ENCODE measurements at places on chromosomes 4 and X.

GRCh38 chr4:102598762-102599374, 97.7 kb downstream of the NFKB1 start:
- DNase-seq, result peak; percentile 35

GRCh38 chrX:103651151-103651773, 22.5 kb downstream of the TCEAL1 start:
- no peak for DNase-seq

DNA sequence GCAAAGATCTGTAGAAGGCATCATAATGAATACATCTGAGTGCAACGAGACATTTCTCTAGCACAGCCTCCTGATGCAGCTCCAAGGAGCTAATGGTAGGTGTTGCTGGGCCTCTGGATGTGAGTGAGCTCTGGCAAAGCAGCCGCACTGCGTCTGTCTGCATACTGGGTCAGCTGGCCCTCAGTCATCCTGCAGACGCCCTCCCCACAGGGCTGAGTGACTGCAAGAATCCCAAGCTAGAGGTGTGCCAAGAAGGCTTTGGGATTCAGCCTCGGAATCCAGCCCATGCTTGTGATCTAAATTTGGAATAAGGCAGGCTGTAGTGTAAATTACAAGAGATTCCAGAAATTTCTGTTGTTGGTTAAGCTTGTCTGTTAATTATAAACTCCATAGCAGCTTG, 18.5 kb downstream of the HERC3 start:
- DNase-seq, result no peak

DNA sequence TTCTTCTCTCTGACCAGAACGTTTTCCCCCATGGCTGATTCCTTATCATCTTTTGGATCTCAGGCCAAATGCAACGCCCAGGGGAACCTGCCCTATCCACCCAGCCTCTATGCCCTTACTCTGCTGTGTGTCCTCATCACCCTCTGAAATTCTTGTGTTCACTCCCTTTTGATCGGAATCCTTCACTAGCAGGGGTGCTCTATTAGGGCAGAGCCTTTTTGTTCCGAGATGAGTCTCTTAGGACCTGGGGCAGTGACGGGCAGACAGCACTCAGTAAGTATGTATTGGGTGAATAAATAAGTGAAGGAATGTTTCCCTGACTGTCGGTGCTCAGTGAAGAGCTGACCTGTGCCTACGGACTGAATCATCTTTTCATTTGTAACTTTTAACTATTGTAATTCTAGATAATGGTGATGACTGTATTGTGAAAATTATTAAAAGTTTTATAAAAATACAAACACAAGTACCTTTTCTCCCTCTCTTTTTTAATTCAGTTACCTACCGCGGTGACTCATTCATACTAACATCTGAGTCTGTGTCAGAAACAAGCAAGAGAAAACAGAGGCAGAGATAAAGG, 4.8 kb upstream of the TENM3 start:
- DNase-seq, result no peak

DNA sequence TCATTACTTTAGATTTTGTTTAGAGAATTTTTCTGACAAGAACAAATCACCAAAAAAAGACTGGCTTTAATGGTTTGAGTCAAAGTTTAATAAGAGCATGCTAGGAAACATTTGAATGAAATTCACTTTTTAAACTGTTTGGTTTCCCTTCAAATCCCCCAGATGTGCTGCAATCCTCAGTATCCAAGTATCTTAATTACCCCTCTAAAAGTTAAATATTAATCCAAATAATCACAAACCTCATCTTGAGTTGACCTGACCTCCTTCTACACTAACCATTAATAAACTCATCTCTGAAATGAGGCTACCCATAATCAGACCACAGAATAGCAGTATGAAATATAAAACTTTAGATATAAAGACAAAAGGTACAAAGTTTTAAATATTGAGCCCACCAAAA, 10.1 kb downstream of the DHX15 start:
- DNase-seq, result no peak

DNA sequence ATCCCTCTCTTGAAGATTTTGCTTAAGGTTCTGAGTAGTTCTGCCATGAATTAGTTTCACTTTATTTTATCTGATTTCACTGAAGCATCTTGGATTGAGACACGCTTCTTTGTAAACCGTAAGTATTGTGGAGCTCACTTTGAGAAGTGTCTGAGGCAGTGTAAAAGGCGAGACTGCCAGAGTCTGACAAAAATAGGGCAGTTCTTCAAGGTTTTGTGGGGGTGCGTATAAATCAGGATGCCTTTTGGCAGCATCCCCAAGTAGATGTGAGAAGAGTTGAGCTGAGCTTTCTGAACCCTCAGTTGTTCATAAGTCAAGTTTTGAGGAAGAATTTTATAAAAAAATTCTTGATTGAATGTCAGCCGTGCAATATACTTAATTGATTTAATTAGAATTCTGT, 76.3 kb downstream of the RBPJ start:
- DNase-seq, result no peak

GRCh38 chrX:9966775-9967408, at the start of gene CLDN34:
Gene CLDN34, plus strand, starts transcription at chrX:9967358. Its CDS starts 0 bp downstream, at chrX:9967358.
- DNase-seq, result no peak

DNA sequence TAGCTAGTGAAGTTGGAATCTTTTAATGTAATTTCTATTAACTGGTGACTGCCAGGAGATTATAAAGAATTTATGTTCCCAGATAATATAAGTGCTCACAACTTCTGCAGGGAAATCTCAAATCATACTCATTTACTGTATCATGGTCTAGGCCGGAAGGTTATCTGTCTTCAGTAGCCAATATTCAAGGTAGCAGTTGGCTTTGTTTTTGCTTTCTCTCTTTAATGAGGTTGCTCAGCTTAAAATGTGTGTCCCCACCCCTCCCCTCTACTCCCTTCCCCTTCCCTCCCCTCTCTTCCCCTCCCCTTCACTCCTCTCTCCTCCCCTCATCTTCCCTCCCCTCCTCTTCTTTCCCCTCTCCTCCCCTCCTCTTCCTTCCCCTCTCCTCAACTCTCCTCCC, 117.6 kb downstream of the HPGD start:
- DNase-seq, result no peak

DNA sequence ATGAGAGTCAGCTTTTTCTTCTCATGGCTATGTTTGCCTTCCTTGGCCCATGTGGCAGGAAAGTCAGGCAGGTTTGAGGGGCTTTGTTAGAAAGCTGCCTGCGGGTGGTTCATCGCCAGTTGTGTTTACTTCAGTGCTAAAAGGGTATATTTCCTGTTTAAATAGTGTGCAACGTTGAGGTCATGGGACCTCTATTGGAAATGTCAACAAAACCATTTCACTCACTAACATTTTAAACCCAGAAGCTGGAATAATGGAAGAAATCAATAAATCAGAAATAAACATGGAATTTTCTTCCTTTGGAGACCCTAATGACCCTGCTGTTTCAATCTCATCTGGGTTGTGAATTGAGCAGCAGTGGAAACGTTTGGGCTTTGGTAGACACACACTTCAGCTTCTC, 185.8 kb downstream of the ANKRD50 start:
- DNase-seq, result no peak

GRCh38 chr4:164081801-164082200, 587.3 kb downstream of the TMA16 start:
- no peak for DNase-seq

DNA sequence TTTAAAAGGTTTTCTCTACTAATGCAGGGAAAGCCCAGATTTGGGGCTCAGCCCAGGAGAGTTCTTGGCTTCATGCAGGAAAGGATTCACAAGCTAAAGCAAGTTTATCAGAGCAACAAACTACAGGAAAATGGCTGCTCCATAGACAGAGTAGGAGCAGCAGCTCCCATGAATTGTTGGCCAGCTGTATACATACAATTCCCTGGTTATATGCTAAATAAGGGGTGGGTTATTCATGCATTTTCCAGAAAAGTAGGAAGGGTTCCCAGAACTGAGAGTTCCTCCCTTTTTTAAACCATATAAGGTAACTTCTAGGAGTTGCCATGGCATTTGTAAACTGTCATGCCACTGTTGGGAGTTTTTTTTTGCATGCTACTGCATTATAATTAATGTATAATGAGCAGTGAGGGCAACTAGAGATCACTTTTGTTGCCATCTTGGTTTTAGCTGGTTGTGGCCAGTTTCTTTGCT, 2.6 kb downstream of the C4orf33 start:
- DNase-seq, result no peak

- no peak for DNase-seq
Observed at GRCh38 chrX:155052738-155053498, 18.0 kb downstream of the CMC4 start.

- DNase-seq, result no peak
Observed at GRCh38 chr4:39613093-39613656, 25.5 kb downstream of the SMIM14 start.

GRCh38 chr4:168540503-168541265, 43.8 kb downstream of the PALLD start:
- no peak for DNase-seq

GRCh38 chrX:115378471-115378870, 89.0 kb downstream of the LUZP4 start:
- DNase-seq, result no peak

GRCh38 chrX:8304668-8305067, 133.6 kb upstream of the VCX2 start:
- DNase-seq, result no peak

DNA sequence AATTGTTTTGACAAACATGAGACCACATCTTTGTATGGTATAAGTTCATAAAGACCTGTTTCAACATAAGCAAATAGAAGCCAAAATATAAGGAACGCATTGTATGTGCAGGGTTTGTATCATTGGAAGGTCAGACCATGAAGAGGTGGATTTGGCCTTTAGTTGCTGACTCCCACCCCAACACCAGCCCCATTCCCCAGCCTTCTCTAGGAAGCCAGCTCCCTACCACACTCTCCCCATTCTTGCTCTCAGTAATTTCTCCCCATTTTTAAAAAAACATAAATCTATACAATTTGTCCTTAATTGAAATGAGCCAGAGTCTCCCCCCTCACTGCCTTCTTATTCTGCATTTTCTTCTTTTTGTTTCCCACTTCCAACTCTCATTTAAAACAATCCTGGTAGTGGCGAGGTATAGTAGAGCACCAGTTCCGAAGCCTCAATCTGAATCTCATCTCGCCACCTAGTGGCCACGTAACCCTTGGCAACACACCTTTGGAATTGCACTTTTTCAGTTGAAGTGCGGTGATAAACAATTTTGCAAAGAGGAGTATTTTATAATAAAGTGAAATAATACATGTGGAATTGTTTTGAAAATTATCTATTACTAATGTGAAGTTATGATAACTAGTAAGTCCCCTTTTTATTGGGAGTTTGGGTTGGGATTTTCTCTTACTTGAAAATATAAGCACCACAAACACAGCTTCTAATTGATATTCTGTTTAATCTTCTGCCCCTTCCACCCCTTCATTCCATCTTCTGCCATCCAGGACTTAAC, 126.6 kb downstream of the ASB9 start:
- DNase-seq, result peak; percentile 43

DNA sequence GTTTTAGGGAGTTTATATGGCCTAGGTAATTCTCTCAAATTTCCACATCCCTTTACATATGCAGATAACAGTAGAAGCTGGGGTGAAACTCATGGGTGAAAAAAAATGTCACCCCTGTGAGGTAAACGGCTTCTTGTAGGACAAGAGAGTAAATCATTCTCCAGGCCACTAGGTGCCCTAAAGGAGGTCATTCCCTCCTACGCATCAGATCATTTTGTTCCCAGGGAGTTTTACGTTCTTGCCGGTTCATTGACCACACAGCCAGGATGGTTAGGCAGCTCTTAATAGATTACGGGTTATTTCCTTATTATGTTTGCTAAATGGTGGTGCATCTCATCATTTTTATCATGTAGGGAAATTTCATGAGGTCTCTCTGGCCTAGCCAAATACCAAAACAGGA, 225.8 kb upstream of the NOCT start:
- DNase-seq, result no peak

GRCh38 chrX:68511255-68511654, 12.4 kb downstream of the YIPF6 start:
- DNase-seq, result no peak

DNA sequence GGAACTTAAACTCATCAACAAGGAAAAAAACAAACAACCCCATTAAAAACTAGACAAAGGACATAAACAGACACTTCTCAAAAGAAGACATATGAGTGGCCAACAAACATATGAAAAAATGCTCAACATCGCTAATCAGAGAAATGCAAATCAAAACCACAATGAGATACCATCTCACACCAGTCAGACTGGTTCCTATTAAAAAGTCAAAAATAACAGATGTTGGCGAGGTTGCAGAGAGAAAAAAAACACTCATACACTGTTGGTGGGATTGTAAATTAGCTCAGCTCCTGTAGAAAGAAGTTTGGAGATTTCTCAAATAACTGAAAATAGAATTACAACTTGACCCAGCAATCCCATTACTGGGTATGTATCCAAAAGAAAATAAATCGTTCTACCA, 28.7 kb downstream of the APLN start:
- DNase-seq, result no peak

DNA sequence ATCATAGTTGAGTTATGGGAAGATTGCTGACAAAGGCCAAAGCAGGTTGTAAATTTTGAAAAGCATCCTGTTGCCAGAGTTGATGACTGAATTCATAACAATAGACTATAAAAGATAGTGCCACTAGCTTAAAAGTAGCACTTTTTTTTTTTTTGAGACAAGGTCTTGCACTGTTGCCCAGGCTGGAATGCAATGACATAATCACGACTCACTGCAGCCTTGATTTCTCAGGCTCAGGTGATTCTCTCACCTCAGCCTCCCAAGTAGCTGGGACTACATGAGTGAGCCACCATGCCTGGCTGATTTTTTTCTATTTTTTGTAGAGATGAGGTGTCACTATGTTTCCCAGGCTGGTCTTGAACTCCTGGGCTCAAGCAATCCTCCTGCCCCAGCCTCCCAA, 122.7 kb downstream of the SPOCK3 start:
- no peak for DNase-seq

GRCh38 chr4:3802571-3803474, 36.6 kb downstream of the ADRA2C start:
- DNase-seq, result no peak

DNA sequence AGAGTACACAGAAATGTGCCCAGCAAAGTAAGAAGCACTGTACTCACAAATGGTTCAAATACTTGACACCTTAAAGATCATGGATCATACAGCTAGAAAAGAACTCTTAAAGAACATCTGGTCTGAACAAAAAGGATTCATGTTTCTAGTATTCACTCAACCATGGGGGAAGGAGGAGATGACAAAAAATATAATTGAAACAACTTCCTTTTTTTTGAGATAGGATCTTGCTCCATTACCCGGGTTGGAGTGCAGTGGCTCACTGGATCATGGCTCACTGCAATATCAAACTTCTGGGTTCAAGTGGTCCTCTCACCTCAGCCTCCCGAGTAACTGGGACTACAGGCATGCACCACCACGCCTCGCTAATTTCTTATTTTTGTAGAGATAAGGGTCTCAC, 6.0 kb downstream of the DHX15 start:
- no peak for DNase-seq
